ENCODE measurements at places on chromosomes 11 and 22.

- peak; percentile 73 for DNase-seq
Observed at GRCh38 chr11:79244241-79244772, 196.5 kb downstream of the TENM4 start.

DNA sequence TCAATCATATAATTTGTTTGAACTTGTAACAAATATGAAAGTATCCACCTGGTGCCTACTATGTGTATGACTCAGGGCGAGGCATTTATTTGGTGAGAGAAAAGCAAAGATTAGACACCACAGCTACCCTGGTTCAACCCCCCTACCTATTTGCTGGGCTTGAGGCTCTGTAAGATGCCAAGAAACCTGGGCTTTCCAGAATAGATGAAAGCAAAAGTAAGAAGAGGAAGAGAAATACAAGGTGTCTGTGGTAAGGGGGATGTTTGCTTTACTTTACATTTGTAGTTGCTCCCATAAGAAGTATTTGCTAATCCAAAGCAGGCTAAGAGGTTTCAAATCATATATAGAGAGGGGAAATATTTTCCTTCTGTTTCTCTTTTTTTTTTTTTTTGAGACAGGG, 61.7 kb downstream of the DDI1 start:
- no peak for DNase-seq

DNA sequence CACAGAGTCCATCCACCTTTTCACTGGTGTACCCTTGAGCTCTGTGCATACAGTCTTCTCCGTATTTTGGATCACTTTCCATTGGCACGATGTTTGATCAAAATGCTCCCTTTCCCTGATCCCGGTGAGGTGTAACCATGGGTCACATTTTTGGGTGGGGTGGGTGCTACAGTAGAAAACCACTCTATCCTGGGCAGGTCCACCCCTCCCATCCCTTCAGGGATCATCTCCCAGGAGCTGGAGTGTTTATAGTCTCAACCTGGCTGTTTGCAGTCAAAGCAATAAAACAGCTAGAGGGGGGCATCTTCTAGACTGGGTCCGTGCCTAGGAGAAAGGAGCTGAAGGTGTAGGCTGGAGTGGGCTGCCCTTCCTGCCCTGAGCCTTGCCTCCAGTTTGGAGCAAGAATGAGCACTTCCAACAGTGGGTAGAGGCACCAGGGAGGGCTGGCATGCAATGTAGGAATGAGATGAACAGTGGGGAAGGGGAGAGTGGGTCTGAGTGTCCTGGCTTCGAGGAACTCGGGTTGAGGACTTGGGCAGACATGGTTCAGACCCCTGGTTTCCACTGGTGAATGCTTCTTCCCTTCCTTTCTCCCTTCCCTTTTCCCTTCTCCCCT, 38.8 kb downstream of the RNF141 start:
- DNase-seq = no peak

DNA sequence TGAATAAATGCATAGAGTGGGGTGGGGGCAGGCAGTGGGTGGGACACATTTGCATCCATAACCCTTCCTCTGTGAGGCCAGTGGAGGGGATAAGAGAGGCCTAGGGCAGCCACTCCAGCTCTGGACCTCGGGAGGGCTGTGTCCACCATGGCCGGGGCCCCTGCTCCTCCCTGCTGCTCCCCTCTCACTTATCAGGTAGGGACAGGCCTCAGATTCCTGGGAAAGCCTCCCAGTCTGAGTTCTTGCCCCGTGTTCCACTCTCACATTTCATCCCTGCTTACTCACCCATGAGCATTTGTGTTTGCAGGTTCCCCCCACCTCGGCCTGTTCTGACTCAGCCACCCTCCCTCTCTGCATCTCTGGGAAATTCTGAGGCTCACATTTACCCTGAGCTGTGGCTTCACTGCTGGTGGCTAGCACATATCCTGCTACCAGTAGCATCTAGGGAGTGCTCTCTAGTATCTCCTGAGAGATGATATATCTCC, 128.7 kb upstream of the TOP3B start:
- DNase-seq = peak; percentile 65

- no peak for DNase-seq
Observed at GRCh38 chr22:44997060-44997459, 12.7 kb downstream of the PHF21B start.

- DNase-seq = no peak
Observed at GRCh38 chr11:86197448-86197847, 47.1 kb upstream of the EED start.

- DNase-seq = no peak
Observed at GRCh38 chr11:122732342-122733315, 77.1 kb downstream of the UBASH3B start.

- DNase-seq = no peak
Observed at GRCh38 chr22:38214302-38215056, 12.7 kb downstream of the MAFF start.

DNA sequence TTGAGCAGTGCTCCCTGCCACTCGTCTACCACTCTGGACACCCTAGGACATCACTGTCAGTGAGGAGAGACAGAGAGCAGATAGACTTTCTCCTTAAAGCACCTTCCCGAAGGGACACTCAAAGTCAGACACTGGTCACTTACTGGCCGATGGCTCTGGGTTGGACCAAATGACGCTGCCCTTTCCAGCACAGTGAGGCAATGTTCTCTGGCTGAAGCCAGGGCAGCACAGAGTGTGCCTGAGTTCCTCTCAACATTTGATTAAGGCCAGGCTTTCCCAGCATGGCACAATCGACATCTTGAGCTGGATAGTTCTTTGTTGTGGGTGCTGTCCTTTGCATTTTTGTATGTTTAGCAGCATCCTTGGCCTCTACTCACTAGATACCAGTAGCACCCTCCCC, 206.2 kb downstream of the CSNK2A3 start:
- DNase-seq = no peak

GRCh38 chr11:250740-251299, 14.0 kb downstream of the PSMD13 start:
- peak; percentile 49 for DNase-seq

GRCh38 chr11:14454861-14455632, 44.6 kb downstream of the COPB1 start:
- no peak for DNase-seq

GRCh38 chr11:109425554-109425953, 3.6 kb downstream of the C11orf87 start:
- no peak for DNase-seq

GRCh38 chr11:2115308-2115707, 23.9 kb downstream of the IGF2 start:
- DNase-seq = no peak

DNA sequence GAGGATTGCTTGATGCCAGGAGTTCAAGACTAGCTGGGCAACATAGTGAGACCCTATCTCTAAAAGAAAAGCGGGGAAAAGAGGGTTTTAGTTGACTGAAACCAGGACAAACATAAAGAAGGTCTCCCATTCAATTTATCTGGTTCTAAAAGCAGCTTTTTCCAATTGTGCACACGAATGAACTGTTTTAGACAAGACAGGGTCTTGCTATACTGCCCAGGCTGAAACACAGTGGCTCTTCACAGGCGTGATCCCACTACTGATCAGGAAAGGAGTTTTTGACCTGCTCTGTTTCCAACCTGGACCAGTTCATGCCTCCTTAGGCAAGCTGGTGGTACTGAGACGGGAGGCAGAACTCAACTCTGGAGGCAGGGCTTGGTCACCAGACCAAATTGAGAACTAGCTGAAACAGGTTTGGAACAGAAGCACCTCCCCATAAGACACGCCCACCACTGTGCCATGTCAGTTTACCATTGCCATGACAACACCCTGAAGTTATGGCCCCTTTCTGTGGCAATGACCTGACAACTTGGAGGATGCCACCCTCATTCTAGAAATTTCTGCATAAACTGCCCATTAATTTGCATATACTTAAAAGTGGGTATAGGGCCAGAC, 2.8 kb upstream of the NUCB2 start:
- DNase-seq = no peak

DNA sequence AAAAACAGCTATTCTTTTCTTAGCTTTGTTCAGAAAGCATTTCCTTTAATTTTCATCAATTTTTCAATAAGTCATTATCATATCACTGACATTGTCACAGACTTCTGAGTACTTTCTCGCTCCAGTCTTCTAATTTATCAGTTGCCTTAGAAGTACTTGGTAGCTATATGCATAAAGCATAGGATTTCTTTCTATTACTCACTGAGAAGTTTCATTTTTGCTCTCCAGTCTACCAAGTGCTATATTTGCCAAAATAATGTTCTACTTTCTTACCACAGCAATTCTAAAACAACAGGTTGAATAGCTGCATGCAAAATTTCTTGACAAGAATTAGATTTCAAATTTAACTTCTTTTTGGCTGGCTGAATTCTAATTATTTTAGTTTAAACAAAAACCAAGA, 116.3 kb downstream of the STK33 start:
- DNase-seq = no peak

- no peak for DNase-seq
Observed at GRCh38 chr22:20537325-20537756, 29.9 kb downstream of the MED15 start.

DNA sequence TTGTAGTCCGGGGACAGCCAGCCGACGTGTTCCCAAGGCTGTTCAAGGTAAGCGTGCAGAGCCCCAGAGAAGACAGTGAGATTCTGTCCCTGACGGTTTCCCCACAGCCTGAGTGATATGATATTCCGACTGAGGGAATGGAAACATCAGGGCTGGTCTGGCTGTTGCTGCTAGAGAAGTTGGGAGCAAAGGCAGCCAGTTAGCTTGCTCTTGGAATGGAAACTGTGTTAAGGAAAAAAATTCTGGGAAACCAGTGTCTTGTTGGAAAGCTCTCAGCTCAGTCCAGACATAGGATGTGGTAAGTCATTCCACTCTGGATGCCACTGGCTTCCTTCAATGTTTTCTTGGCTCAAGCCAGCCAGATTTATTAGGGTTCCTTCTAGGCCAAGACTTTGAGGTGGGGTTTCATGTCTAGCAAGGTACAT, 8.8 kb downstream of the CRY2 start:
- no peak for DNase-seq

DNA sequence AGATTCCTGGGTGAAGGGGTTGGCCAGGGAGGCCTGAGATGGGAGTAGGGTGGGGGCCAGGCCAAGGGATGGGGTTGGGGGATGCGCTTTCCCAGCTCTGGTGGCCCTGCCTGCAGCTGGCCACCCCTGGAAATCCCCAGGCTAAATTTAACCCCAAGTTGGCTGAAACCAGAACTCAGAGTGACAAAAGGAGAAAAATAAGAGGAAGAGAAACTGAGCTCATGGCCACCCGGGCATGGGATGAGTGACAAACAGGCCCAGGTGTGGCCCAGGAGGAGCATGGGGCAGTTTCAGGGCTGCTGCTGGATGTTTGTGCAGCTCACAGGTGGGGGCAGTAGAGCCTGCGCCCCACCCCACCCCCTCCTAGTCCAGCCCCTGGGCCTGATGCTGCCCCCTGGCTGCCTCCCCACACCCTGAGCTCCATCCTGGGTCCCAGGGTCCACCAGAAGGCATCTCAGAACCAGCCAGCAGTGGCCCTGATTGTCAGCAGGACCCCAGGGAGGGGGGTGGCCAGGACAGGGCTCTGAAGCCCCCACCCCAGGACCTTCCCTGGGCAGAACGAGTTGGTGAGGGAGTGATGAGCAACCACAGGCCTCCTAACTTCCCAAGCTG, 48.0 kb downstream of the IGLL5 start:
- DNase-seq = no peak
